Stimulated activated CD8-positive, alpha-beta memory T cell treated with anti-CD3 and anti-CD28 coated beads, Interleukin-7, amount 100 ng/mL, for 4 hours (primary cell): ENCODE measurements at places on chromosomes 6 and 20.

- no peak for DNase-seq
Measured at GRCh38 chr6:112486454-112486853, 139.3 kb downstream of the RFPL4B start.

DNA sequence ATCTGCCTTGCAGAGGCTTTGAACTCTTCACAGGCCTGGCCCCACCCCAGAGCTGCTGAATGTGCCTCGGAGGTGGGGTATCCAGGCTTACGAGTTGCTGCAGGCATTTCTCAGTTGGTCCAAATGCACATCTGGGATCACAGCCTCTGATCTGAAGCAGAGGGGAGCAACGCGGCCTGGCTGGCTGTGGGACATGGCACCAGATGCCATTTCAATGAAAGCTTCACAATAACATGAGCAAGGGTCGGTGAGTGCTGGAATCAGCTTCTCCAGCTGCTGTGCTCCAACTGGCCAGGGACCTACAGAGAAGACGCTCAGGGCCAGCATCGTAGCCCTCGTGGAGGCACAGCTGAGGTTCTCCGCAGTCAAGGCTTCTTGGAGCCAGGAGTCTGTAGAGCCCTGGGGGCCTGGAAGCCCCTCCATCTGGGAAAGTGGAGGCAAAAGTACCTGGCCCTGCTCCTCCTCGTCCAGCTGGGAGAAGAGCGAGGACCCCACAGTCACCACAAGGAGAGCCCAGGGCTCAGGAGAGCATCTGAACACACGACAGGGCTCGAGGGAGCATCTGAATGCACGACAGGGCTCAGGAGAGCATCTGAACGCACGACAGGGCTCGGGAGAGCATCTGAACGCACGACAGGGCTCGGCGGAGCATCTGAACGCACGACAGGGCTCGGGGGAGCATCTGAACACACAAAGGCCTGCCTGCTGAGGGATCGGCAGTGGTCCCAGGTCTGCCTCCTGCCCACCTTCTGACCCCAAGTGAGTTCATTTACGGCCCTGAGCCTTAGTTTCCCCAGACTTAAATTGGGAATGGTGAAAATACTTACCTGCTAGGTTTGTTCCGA is 165.2 kb downstream of the DLL1 start:
- no peak for DNase-seq

- DNase-seq = no peak
Measured at GRCh38 chr6:27209659-27210269, 37.7 kb upstream of the PRSS16 start.

DNA sequence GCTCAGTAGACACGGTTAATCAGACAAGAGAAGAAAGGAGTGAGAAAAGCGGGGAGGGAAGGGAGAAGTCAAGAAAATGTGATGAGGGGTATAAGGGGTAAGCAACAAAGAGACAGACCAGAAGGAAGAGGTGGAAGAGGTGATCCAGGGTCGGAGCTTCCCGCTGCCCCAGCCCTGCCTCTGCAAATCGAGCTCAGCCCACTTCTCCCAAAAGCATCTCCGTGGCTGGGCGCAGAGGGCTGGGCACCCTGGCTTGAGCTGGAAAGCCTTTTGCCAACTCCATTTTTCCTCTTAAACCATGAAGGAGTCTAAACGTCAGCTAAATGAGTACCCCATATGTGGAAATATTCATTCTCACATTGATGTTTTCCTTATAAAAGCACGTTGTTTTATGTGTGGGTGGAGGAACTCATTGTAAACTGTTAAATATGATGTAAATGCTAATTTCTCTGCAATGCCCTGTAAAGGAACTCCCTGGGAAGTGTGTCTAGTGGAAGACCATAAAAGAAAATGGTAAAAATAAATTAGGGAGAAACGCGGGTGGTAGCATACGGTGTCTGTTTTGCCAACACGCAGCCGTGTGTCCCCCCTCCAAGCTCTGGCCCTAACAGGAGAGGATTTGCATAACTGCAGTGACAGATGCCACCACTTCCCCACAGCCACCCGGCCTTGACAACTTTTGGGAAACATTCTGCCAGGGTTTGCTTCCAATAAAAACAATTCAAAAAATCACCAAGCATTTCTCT is 55.2 kb upstream of the MAFB start:
- no peak for DNase-seq

DNA sequence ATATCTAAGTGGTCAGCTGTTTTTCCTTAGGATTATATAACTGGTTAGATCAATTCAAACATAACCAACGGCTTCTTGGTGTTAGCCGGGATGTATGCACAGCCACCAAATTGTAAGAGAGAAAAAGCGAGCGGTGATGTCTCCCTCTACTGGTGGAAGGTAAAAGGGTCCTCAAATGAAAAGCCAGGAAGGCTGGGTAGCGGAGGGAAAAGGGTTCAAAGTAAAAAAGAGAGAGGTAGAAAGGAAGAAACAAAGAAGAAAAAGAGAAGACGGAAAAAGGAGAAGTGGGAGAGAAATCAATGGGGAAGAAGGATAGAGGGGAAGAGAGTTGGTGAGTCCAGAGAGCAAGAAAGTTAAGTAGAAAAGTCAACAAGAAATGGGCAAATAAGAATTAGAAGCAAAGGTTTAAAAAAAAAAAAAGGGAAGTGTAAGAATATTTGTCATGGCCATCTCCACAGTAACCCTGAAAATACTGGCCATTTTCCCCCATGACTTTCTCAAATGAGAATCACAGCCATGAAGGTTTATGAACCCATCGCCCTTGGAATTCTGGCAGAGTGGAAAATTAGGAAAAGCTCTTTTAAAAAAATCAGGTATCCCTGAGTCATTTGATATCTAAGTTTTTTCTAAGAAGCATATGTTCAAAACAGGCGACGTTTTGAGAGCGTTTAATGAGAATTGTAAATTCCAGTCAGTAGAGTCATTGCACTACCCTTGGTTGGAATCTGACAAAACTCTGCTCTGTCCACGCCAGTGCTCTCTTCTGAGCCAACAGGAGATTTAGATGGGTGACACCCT is 155.6 kb upstream of the SNX9 start:
- DNase-seq = peak; percentile 17

DNA sequence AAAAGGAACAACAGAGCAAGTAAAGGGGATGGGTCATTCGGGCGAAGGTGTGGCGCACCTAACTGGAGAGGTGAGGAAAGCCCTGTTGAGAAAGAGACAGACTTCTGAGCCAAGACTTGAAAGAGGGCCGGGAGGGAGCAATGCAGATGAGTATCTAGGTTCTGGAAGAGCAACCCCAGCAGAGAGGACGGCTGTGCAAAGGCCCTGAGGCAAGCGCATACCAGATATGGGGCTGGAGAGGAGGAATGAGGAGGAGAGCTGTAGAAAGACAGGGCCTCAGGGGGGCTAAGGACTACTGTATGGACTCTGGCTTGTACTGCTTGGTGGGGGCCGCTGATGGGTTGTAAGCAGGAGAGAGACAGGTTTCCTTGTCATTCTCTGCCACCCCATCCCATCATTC is 21.9 kb downstream of the TRERF1 start:
- DNase-seq = no peak

GRCh38 chr6:140051521-140052512 is 677.4 kb upstream of the CITED2 start:
- DNase-seq = no peak

GRCh38 chr6:106870069-106870468 is 104.5 kb downstream of the CD24 start:
- DNase-seq = no peak

GRCh38 chr6:128244751-128245405 is 275.5 kb downstream of the PTPRK start:
- DNase-seq = no peak

DNA sequence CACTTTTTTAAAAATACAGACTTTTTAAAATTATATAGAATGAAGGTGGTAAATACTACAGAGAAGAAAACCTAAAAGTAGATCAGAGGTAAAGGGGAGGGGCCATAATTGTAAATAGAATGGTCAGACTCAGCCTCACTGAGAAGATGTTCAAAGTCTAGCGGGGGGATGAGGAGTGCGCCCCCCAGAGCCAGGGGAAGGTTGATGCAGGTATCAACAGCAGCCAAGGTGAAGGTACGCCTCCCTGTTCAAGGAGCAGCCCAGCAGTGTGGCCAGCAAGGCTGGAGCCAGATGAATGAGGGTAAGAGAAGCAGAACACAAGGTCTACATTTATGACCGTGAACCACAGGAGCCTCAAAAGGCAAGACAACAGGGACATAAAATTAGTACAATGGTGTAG is 204.1 kb downstream of the PTPRT start:
- no peak for DNase-seq

- DNase-seq = no peak
Measured at GRCh38 chr20:63740627-63741353, 1.2 kb downstream of the SLC2A4RG start.

DNA sequence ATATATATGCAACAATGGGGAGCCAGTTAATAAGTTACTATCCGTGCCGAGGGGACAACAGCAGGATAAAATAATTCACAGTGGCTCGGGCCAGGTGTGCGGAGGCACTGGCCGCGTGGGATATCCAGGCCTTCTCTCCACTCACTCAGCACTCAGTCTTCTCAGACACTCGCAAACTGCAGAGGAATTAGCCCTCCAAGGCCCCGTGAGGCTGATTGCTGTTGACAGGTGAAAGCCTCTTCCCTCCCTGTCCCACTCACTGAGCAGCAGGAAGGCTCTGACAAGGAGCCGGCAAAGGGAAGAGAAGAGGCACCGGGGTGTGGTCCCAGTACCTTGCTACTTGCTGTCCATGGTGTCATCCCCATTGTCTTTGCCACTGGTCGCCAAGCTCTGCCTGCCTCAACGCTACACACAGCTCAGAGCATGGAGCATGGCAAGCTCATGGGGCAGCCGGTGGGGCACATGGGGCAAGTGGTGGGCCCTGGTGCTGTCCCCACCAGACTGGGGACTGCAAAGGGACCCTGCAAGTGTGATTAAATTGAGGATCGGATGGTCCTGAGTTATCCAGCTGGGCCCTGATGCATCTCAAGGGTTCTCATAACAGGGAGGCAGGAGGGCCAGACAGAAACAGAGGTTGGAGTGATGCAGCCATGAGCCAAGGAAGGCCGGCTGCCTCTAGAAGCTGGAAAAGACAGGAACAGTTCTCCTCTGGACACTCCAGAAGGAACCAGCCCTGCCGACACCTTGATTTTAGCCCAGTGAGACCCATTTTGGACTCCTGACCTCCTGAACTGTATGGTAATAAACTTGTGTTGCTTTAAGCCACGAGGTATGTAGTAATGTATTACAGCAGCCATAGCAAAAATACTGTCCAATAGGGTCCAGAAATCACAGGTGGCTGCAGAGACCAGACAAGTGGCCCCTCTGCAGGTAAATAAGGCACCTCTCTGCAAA is 119.7 kb downstream of the PSMB1 start:
- no peak for DNase-seq

- DNase-seq = no peak
Measured at GRCh38 chr20:63640086-63640485, 13.1 kb downstream of the STMN3 start.

DNA sequence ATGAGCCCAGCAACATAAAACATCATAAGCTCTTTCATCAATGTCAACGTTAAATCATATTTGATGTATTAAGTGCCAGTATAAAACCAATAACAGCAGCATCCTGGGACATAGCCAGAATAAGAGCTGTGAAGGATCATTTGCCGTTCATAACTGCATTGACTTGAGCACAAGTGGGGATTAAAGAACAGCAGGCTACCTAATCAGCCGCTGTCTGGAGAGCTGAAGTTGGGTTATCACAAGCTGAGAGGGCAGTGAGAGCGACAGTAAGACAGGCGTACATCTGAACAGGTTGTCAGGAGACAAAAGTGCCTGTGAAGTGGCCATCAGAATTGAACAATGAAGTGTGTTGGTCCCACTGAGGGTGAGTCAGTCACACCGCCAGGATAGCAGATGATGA is 269.6 kb downstream of the GRIK2 start:
- DNase-seq = no peak

DNA sequence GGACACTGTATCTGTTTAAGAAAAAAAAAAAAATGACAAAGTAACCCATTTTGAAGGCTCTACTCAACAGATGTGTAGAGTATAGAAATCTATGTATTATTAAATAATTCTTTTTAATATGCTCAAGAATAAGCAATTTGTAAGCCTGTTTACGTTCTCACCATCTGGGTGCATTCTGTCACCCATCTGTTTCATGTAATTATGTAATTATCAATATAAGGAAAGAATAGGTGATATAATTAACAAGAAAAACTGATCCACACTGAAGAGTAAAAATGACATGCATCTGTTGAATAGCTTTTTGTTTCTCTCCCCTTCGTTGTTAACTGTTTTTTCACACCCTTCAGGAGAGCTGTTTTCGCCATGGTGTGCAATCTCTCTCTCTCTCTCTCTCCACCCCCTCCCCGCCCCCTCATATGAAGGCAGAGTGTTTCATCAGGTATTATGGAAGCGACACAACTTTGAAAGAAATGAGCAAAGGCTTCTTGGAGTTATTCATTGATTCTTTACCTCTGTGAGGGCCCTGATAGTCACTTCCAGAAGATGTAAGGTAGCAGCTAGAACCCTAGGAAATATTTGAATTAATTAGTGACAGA is 154.3 kb upstream of the INSM1 start:
- DNase-seq = no peak

DNA sequence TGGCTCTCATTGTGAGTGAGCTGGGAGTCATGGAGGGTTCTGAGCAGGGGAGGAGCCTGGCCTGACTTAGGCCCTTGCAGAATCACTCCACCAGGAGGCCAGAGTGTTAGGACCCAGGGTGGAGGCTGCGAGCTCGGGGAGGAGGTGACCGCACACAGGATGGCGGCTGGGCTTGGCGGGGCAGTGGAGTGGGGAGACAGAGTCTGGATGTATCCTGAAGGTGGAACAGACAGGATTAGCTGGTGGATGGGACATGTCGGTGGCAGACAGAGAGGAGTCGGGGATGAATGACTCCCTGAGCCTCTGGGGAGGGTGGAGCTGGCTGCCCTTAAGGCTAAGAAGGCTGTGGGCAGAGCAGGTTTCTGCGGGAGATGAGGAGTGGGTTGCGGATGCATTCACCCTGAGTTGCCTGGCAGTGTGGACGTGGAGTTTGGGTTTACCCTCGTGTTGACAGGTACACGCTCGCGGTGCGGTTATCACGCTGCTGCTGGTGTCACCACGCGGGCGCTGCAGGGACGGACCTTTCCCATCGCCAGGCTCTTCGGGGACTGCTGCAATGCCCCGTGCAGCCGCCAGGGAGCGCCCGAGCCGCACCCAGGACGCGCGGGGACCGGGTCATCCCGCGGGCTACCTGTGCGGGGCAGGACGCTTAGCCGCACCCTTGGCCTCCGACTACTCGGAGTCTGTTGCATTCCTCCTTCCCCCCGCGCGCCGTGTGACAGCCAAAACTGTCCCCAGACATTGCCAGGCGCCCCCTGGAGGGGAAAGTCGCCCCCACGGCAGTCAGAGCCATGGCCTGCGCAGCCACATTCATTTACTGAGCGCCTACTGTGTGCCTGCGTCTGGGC is 43.0 kb upstream of the PTGIS start:
- peak; percentile 57 for DNase-seq

GRCh38 chr6:170316071-170316470 is 9.5 kb downstream of the FAM120B start:
- no peak for DNase-seq
